ENCODE measurements at places on chromosomes 3 and 15.

- DNase-seq = no peak
These were observed 17.1 kb downstream of the APBA2 start for GRCh38 chr15:28902856-28903255.

DNA sequence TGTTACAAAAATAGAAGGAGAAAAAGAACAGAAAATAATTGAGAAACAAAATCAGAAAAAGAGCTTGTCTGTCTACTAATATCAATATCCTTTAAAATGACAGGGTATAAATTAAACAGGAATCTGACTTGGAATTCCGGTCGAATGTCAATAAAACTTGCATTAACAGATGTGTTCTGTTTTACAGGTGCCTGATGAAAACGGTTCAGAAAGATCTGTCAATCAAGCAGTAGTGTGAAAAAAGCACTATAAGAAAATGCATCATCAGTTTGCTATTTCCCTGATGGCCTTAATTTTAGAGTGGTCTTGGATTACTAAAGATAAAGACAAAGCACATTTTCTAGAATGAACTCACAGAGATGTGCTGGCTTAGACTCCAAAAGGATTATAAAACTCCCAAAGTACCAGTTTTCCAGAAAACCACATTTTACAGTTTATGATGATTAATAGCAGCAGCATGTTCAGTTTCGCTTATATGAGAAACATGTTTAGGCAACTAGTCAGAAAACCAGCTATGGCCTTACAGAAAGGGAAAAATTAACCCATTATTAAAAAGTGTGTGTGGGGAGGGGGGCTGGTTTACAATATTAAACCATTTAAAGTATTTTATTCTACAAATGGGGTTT is 8.2 kb upstream of the C3orf38 start:
- no peak for DNase-seq

DNA sequence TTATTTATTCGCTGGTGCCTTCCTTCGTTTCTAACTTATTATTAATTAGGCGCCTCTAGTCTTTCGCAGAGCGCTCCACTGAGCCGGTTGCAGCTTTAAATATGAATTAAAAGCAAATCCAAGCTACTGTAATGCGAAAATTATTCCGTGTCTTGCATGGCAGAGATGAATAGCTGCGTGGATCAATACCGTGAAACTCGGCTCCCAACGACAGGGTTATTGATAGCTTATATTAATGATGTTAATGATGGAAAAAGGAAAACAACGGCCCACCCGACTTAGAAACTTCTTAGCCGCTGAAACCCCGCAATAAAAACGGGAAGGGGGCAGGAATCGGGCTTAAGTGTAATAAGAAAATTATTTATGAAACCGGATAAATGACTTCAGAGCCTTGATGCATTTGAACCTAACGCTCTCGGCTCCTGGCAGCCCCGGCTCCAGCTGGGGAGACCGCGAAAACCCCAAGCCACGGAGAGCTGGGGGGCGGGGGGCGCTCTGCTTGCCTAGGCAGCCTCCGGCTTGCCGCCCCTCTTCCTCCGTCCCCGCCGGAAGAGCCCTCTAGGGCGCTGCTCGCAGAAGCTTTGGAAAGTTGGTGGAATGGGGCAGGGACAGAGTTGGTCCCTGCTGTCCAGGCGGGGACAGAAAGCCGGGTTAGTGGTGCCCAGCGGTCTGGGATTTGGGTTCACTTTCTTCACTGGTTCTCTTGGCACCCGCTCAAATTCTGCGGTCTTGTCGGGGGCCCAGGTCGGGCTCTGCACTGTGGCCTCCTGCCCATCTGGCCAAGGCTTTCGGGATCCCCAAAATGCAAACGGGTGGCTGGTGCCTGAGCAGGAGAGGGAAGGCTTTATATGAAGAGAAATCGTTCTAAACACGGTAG is 7.7 kb upstream of the ONECUT1 start:
- no peak for DNase-seq

DNA sequence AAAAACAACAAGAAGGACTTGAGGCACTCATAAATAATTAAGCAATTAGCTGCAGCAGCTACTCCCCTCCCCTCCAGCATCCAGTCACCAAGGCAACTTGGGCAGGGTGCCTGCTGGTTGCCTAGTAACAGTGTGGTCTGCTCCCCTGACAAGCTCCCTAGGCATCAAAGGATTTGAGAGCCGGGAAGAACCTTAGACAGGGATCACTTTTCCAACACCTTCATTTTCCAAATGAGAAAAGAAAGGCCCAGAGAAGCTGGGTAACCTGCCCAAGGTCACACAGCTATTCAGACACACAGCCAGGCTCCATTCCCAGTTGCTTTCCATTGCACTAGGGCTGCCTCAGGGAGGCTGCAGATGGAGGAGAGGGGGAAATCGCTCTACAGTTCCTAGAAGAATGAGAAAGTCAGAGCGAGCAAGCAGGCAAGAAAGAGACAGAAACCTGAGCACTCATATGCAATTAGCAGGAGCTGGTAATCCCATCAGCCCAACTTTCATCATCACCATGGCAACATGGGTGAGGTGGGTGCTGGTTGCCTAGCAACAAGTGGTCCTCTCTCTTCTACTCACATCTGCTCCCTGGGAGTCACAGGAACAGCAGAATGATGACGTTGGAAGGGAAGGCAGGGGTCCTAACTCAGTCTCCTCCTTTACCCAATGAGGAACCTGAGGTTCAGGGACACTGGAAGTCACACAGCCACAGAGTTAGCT is 3.6 kb upstream of the EIF4E3 start:
- DNase-seq = no peak

- DNase-seq = no peak
These were observed 264.2 kb downstream of the ULK4 start for GRCh38 chr3:41697702-41698101.

DNA sequence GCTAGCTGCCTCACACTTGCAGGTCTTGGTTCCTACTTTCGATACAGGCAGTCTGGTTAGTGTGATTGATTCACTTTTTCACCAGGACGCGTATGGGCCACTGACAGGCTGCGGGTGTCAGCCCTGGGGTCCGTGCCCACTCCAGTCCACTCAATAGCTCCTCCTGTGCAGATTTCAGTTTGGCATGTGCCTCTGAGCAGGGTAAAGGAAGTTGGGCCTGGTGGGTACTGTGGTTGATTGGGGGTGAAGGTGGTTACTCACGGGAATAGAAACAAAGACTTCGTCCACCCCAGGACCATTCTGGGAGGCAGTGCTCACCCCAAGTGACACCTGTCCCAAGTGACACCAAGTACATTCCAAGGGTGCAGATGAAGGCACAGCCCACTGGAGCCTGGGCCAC is 62.3 kb downstream of the EPHB1 start:
- no peak for DNase-seq

- no peak for DNase-seq
These were observed 680.6 kb downstream of the SQOR start for GRCh38 chr15:46315434-46315833.

DNA sequence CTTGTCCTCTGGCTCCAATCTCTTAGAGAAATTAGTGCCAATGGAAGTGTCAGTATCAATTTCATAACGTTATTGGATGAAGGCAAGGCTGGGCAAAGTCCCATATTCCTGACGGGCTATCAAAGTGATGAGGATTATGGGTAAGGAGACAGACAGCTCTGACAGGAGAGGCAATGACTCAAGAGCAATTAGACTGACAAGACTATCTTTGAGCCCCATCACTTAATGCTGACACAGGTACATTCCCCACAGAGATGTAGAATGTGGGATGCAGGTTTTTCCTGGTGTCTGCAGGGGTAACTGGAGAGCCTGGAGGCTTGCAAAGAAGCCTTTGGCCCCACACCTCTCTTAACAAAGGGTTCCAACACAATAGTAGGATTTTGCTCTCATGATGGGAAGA is 208.3 kb downstream of the NTRK3 start:
- no peak for DNase-seq

DNA sequence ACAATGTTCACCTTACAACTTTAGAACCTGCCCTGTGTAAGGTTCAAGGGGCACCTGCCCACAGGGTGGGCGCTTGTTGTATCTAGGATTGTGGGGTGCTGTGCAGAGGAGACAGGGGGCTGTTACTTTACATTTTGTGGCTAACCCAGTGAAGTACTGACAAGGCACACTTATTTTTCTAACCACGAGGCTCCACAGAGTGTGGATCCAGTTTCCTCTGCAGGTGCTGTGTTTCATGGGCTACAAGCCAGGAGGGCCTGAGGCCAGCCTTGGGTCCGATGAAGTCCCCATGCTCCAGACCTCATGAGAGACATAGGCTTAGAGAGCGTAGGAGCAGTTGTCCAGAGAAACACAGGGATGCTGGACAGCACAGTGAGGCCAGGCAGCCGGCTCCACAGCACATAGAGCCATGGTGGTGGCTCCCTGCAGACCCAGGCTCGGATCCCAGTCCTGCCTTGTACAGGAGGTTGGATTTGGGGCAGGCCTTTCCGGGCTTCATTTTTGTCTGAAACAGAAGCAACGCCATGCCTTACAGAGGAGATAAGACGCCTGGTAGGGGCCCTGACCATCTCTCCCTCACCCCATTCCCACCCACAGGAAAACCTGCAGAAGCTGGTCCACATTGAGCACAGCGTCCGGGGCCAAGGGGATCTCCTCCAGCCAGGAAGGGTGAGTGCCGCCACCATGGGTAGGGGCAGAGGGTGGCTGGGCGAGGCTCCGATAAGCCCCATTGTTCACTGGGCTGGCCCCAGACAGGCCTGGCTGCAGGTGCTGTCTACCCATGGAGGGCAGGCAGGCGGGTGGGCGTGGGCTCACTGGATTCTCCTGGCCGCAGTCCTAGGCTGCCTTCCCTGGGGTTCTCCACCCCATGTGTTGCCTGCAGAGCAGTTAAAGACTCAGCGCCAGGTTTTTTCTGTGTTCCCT is 40.1 kb upstream of the NR2C2 start:
- no peak for DNase-seq

GRCh38 chr15:74257105-74257504 is 21.0 kb downstream of the CCDC33 start:
- DNase-seq = no peak

DNA sequence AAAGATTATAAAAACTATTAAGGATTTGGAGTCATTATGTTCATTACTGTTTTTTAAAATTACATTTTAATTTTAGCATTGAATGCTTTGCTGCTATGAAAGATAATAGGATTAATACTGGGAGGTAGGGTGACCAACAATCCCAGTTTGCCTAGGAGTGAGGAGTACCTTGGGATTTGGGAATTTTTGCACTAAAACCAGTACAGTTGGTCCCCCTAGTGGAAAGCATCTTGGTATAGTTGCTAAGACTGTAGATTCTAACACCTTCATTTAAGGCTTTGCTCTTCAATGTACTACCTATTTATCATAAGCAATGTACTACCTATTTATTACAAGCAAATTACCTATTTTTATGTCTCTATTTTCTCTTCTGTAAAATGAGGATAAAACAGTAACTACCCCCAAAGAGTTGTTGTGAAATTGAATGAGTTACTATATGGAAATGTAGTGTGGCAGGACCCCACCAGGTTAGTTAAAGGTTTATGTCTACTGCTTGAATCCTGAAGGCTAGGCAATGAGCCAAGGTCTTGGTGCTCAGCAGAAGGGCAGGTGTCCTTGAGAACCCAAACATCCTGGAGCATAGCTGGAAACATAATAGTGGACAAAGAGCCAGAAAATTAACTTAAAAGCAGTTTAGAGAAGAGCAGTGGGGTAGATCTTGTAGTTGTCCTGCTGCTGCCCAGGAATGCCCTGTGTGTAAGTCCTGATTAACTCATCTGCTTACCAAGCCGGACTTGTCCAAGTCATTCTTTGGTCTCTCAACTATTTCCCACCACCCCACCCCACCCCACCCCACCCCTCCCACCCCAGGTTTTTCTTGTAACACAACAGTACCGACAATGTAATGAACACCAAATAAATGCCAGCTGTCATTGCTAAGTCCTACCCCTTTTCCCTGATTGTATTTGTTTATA is 49.2 kb upstream of the NMD3 start:
- DNase-seq = no peak

DNA sequence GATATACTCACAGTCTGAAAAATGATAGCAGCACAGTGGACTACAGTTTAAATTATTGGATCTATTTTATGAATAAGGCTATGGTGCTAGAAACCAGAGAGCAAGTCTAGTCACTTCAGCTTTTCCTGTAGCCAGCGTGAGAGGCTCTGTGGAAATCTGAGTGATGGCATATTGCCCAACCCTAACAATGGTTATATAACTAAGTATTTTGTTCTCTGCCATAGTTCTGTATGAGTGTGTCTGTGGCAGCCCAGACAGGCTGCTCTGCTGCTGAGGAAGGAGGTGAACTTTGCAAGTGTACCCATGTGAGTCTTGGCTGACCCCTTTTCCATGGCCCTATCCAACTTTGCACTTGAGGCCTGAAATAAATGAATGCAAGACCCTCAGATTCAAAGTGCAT is 105.7 kb downstream of the LRTM1 start:
- DNase-seq = no peak

GRCh38 chr3:46065750-46066256 is 38.5 kb upstream of the XCR1 start:
- no peak for DNase-seq

GRCh38 chr15:39250001-39250400 is 330.9 kb upstream of the THBS1 start:
- no peak for DNase-seq

DNA sequence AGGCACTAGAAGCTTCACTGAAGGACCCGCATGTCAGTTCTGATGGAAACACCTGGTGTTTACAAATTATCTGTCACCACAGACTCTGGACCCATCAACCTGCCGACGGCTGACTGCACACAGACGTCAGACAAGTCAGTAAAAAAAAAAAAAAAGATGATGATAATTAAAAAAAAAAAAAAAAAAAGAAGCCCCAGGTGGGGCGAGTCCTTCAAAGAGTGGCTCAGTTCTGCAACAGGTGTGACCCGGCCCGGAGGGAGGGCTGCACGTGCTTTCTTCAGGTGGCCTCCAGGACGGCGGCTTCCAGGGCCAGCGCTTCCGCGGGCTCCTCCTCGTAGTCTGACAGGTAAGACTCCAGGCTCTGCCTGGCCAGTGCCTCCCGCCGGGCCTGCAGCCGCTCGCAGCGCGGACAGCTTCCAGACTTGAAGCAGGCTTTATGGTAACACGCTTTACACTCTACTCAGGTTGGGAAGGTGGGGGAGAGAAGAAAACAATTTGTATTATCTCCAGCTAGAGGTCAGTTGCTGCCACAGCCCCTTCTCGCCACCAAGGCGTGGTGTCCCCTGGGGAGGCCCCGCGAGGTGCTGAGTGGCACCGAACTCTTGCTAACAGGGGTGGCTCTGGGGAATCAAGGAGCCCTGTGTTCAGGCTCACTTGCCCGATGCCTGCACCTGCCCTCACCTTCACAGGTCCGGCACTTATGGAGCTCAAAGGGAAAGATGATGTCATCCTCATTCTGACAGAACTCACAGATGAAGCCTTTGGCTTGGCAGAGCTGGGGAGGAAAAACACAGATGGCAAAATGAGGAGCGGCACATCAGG is 61.8 kb downstream of the RUBCN start:
- no peak for DNase-seq

DNA sequence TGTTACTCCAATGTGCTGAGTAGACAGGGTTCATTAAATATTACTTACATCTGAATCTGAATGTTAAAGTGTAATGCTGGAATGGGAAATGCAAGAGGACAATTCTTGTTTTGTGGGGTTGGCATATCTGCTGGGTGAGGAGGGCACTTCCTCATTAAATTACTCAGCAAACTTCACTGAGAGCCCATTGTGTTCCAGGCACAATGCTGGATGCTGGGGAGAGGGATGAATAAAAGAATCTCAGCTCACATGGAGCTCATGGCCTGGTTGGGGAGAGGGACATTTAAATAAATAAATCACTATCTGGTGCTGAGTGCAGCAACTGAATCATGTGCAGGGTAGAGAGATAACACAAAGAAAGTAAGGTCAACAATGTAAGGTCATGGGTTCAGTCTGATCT is 199.2 kb upstream of the CFAP20DC start:
- no peak for DNase-seq

Data from stimulated activated CD8-positive, alpha-beta memory T cell treated with anti-CD3 and anti-CD28 coated beads, Interleukin-4, amount 100 ng/mL, for 1 hour (primary cell).